Activated CD4-positive, CD25-positive, alpha-beta regulatory T cell treated with anti-CD3 and anti-CD28 coated beads, Interleukin-2, amount 50 U/mL, for 16 hours (primary cell): ENCODE measurements at places on chromosomes 11 and 22.

GRCh38 chr11:42234451-42234951, 775.0 kb upstream of the LRRC4C start:
- DNase-seq: no peak

DNA sequence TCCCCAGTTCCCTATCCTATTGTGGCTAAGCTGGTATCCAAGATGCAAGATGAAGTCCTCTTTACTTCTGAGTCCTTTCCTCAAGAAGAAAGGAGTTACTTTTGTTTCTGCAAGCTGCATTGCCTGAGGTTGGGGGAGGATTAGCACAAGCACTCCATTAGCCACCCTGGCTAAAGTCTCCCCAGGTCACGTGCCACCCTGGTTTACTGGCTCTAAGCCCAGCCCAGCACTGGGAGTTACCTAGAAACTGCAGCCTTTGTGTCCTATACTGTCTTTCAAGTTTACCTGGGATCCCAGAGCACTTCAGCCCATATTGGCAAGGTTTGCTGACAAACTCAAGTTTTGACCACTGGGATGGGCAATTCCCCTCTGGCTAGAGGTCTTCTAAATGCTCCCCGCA, 78.4 kb upstream of the DBX1 start:
- DNase-seq: no peak

GRCh38 chr11:117875382-117876058, 938 bp downstream of the FXYD6 start:
- DNase-seq: no peak

DNA sequence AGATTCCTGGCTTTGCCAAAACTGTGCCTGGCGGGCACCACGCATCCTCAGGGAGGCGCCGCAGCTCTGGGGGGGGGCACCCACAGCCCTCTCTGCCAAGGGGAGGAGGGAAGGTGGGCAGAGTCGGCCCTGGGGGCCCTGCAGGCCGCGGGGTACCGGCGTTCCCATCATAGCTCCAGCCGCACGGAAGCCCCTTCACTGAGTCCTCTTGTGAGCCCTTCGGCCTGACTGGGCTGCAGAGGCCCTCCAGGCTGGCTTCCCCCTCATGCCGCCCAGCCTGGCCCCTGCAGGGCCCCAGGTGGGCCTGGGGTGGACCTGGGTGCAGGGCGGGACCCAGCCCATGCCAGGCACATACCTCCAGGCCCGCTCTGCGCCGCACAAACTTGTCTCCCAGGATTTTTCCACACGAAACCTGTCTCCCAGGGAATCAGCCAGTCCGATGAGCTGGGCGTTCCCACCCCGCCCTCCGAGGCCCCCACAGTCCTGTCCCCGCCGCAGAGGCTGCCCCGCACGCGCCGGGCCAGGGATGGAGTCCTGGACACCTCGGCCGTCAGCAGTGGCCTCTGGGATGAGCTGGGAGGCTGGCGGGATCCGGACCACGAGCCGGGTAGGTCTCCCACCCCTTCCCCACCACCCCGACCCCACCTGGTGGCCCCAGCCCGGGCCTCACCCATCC, 1.8 kb upstream of the PKP3 start:
- no peak for DNase-seq

GRCh38 chr11:79173615-79174014, 267.2 kb downstream of the TENM4 start:
- no peak for DNase-seq
